ENCODE measurements at places on chromosomes 4 and X. TPM values are rescaled to one million over a fixed set of nuclear protein-coding genes. Genes with fewer than 3 reads are reported as not detected.
A peak's percentile ranks its signal among the peaks of the same experiment; 100 is the strongest.

GRCh38 chrX:154349359-154349935, 25.0 kb downstream of the FLNA start:
- no peak for DNase-seq

Gene PDGFC
- total RNA-seq: 17.2 TPM

- DNase-seq: no peak
These were observed 321.2 kb downstream of the CAMK2D start for GRCh38 chr4:113440371-113440770.

Gene ERVMER34-1
- total RNA-seq: 1.9 TPM

GRCh38 chr4:168741281-168742173, 244.7 kb downstream of the PALLD start:
- no peak for DNase-seq

- DNase-seq: no peak
These were observed 737.1 kb downstream of the FAT4 start for GRCh38 chr4:126051689-126052424.

DNA sequence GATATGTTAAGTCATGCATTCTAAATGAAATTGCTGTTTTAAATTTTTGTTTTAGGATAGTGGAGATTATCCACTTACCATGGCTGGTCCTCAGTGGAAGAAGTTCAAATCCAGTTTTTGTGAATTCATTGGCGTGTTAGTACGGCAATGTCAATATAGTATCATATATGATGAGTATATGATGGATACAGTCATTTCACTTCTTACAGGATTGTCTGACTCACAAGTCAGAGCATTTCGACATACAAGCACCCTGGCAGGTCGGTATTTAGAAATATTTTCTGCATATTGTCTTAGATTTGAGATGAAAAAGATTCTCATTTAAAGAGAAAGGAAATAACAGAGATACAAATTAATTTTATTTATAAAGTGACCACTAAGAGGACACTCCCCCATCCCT, 83.6 kb downstream of the STAG2 start:
- DNase-seq: no peak

Gene CD38
- total RNA-seq: 4.9 TPM

Gene PCDH19
- total RNA-seq: 0.15 TPM

DNA sequence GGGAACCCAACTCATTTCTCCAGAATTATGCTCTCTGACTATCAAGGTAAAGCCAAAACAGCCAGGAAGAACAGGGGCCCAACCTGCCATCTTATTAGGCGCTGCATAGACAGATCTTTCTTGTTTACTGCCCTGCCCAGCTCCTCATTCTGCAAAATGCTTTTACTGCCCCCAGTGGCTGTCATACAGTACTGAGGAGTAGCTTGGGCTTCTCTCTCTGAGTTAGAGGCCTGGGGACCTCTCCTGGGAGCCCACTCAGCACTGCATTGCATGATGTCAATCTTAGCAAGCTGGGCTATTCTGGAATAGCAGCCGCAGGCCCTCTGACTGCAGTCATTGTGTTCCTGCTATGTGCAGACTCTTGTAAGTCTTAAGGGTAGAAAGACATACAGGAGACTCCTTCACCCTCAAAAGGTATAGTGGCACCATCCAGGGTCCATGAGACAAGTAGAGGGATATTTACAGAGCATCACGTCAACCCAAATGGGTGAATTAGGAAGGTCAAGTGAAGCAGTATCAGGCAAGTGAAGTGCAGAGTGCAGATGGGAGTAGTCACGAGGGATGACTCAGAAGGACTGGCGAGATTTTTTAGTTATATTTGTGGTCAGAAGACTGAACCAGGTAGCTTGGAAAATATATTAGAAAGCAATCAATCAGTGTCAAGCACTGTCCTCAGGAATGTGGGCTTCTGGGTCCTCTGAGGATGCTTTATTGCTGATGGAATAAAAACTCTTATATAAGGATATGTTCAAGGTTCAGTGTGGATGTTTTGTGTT, 294.1 kb upstream of the SFRP2 start:
- DNase-seq: no peak

- DNase-seq: peak; percentile 38
These were observed 1.3 kb downstream of the AMER1 start for GRCh38 chrX:64204252-64204651.

Gene GNRHR
- not detected for total RNA-seq

- no peak for DNase-seq
These were observed 184.4 kb upstream of the CXorf66 start for GRCh38 chrX:140149761-140150160.

GRCh38 chr4:16206848-16207247, 19.4 kb downstream of the TAPT1 start:
- DNase-seq: no peak

Gene MAGEA4
- total RNA-seq: not detected

Gene PARM1
- total RNA-seq: 117 TPM

Gene TMEM156
- not detected for total RNA-seq

GRCh38 chr4:56958111-56958517, 19.3 kb downstream of the NOA1 start:
- peak; percentile 86 for DNase-seq

Gene CCSER1
- 13.5 TPM for total RNA-seq

- no peak for DNase-seq
These were observed 183.8 kb upstream of the NUDT10 start for GRCh38 chrX:51148848-51149247.

Gene ARMCX1
- total RNA-seq: 35.9 TPM

GRCh38 chr4:80196922-80197573, at the start of gene PRDM8:
Gene PRDM8, plus strand, starts transcription at chr4:80197503. Its CDS starts 2,578 bp downstream, at chr4:80200081.
- DNase-seq: no peak

Gene PRRG1
- 11.6 TPM for total RNA-seq

DNA sequence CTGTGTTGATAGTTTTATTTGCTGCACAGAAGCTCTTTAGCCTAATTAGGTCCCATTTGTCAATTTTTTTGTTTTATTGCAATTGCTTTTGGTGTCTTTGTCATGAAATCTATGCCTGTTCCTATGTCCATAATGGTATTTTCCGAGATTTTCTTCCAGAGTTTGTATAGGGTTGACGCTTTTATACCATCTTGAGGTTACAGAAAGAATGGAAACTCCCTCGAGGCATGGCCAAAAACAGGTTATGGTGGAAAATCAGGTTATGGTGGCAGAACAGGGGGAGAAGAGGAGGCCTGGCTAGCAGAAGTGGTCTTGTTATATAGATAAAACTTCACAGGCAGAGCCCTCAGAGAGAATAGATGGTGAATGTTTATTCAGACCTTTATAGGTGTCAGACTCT, 21.6 kb downstream of the OPHN1 start:
- no peak for DNase-seq

GRCh38 chr4:94235825-94236224, 28.2 kb downstream of the SMARCAD1 start:
- no peak for DNase-seq

Gene RASGEF1B
- 3.4 TPM for total RNA-seq

Gene IDS
- 80.2 TPM for total RNA-seq

DNA sequence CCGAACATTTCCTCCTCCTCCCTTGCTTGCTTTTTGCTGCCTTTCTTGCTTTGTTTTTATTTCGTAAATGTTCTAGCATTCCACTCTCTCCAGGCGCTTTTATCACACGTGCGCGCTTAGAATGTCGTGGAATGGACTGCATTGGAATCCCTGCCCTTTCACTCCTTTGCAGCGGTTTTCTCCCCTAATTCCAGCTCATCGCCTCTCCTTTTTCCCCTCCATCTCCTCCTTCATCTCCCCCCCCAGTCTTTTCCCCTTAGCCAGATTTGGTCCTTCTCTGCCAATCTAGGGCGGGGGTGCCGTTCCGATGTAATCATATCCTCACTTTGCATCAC, 579 bp downstream of the OGT start:
- DNase-seq: no peak

Gene MAGED4B
- total RNA-seq: 0.79 TPM

Gene F9
- not detected for total RNA-seq

DNA sequence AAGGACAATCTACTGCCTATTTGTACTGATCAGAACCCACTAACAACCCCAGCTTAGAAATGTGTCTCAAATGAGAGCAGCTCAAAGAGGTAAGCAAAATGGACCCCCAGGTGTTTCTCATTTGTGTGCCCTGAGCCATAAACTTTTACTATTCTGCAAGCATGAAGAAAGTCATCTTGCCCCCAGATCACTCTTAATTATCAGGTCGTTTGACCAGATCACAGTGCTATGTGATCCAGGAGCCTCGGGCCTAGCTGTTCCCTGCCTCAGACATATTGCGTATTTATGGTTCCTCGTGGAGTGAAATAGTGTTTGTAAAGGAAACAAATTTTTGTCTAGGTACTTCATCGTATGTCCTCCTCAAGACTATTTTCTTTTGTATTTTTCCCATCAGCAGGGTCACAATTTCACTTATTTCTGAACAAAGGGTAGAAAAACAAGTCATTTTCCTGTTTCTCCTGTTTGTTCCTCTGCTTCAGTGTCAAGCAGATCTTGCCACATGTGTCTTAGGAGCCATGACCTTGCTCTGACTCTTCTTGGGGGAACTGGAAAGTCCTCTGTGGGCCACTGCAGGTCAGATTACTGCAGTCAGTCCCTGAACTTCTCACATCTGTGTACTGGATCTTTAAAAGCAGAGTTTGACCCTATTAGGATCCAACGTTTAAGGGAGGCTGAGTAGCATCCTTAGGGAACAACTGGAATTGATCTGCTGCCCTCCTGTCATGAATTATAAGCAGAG, 194.9 kb downstream of the PALLD start:
- DNase-seq: no peak

- DNase-seq: no peak
These were observed 458.1 kb downstream of the KCTD8 start for GRCh38 chr4:43990551-43990950.

Gene PFKFB1
- 0.12 TPM for total RNA-seq

- no peak for DNase-seq
These were observed 79.2 kb downstream of the RTL5 start for GRCh38 chrX:72052415-72053090.

- DNase-seq: no peak
These were observed 119.8 kb upstream of the ATP6AP2 start for GRCh38 chrX:40460926-40461325.

GRCh38 chrX:38982370-38982769, 181.1 kb downstream of the MID1IP1 start:
- no peak for DNase-seq

Gene SPARCL1
- total RNA-seq: 203 TPM

Gene ZBTB49
- 4.8 TPM for total RNA-seq

Gene SAP30
- total RNA-seq: 12.1 TPM

DNA sequence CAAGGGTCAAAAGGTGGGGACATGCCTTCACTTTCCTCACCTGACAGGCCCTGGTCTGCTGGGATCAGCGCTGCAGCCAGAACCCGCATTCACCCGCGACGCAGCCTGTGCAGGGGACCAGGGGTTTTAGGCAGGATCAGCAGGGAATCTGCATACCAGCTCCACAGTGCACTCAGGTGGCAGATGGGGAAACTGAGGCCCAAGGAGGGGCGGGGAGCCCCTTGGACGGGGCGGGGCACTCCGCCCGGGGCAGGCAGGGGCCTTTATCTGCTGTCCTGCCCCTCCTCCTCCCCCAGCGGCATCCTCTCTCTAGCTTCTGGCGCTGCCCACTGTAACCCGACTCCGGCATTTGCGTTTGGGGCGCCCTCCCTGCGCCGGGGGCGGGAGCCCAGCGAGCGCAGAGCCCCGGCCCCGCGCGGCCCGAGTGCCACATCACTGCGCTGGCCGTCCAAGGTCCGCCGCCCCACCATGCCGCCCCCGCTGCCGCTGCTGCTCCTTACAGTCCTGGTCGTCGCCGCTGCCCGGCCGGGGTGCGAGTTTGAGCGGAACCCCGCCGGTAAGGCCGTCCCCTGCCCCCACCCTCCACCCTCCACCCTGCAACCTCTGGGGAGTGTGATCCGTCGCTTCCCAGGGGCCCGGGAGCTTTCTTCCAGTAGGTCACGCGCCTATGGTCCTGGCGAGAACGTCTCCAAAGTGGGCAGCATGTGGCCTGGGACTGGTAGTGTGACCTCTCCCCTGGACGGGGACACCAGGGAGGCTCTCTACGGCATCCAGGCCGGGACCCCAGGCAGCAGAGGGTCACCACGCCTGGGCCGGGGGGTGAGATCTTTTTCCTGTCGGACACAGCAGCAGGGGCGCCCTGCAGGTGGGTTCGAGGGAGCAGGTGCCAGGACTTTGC, at the start of gene CPZ:
Gene CPZ, plus strand, starts transcription at position 400 of the 898 bp plus-strand sequence. Its CDS starts 69 bp downstream, at position 469.
- no peak for DNase-seq

Gene GAGE12J
- total RNA-seq: not detected

Gene UGT2A2
- total RNA-seq: not detected

DNA sequence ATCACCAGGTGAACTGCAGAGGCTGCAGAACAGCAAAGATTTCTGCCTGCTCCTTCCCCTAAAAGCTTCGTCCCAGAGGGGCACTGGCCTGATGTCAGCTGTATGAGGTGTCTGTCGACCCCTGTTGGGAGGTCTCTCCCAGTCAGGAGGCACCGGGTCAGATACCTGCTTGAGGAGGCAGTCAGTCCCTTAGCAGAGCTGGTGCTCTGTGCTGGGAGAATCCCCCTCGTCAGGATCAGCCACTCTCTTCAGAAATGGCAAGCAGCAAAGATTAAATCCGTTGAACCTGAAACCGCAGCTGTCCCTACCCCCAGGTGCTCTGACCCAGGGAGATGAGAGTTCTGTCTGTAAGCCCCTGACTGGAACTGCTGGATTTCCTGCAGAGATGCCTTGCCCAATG, 1166.3 kb upstream of the ADGRL3 start:
- DNase-seq: no peak

DNA sequence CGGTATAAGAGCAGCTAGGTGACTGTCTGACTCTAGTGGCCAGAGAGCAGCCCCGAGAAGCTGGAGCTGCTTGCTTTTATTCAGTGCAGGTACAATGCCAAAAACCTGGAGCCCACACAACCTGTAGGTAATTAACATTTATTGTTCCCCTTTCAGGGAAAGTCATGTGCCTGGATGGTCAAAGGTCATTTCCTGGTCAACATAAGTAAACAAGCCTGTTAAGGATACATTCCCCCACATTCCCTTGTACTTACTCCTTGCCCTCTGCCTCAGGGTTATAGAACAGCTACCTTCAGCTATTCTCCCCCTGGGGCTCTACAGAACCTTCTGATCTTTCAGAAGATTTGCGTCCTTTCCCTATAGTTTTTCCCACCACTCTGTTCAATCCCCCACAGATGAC, 253.4 kb downstream of the TMA16 start:
- no peak for DNase-seq

DNA sequence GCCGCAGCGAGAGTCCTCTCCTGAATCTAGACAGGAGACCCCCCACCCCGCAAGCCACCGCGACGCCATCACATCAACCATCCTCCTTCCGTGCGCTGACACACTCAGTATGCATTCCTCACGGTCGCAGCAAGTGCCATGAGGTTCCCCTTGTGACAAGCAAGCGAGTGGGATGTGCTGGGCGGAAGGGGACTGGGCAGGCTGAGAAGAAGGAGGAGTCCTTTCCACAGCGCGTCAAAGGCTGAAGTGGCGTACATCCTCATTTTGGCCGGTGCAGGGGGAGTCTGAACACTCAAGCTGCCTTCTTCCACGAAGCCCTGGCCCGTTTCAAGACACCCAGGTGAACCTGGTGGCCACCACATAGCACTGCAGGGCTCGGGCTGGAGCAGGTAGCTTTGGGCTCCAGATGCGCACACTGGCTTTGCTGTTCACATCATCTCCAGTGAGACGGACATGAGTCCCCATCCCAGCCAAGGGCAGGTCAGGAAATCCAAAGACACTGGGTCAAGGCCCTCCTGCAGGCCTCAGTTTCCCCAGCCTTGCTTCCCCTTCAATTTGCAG, 30.4 kb downstream of the CCNQ start:
- no peak for DNase-seq

Measured in heart right ventricle (tissue), 16 donors.